NCI-H446 (cell line): ENCODE measurements at places on chromosomes 3 and 15.

- DNase-seq: no peak
Measured at GRCh38 chr3:73633916-73634344, 9.2 kb upstream of the PDZRN3 start.

GRCh38 chr3:168596175-168596823 is 500.6 kb upstream of the GOLIM4 start:
- DNase-seq: no peak

- DNase-seq: no peak
Measured at GRCh38 chr15:26125664-26126063, 262.5 kb upstream of the ATP10A start.

- no peak for DNase-seq
Measured at GRCh38 chr15:72760590-72761260, 22.8 kb downstream of the ADPGK start.

GRCh38 chr3:112638327-112639020 is 2.5 kb downstream of the CCDC80 start:
- DNase-seq: no peak

DNA sequence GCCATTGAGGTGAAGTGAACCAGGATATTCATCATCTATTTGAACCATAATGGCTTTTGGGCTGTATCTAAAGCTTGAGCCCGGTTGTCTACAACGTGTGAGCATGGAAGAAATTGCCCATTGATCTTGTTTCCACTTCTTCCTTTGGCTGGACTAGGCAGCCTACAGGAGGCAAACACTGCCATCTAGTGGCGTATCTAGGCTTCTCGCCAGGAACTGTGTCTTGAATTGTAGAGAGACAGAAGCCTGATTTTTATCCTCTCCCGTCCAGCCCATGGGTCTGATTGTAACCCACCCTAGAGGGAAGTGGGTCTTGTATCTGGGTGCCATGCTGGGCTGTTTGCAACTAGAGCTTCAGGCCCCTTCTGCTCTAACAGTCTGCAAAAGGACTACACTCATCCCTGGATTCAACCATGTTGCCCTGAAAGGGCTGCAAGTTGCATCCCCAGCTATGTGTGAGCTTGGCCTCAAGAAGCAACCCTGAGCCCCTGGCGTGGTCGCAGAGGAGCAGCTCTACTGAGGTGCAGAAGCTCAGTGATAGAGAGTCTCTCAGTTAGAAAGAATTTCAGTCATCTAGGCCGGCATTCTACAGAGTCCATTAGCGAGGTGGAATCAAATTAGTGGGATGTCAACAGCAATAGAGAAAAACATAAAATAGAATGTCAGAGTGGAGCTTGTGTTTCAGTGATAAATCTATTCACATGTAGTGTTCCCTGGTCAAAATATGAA is 170.2 kb upstream of the UMPS start:
- peak; percentile 93 for DNase-seq
